Mucosa of gallbladder (tissue), 1 donor: ENCODE measurements at places on chromosomes 3 and 15. TPM values are rescaled to one million over a fixed set of nuclear protein-coding genes. Genes with fewer than 3 reads are reported as not detected.

SELENOS gene
- 74.7 TPM for total RNA-seq

CFAP100 gene
- 0.40 TPM for total RNA-seq

GRCh38 chr3:134608771-134609435 is 41.9 kb downstream of the KY start:
- no peak for DNase-seq

- no peak for DNase-seq
Measured at GRCh38 chr3:44842376-44842775, 19.3 kb upstream of the TMEM42 start.

- no peak for DNase-seq
Measured at GRCh38 chr15:37045859-37046740, 54.2 kb downstream of the MEIS2 start.

GRCh38 chr15:69502470-69503045 is 49.9 kb downstream of the RPLP1 start:
- no peak for DNase-seq

DNA sequence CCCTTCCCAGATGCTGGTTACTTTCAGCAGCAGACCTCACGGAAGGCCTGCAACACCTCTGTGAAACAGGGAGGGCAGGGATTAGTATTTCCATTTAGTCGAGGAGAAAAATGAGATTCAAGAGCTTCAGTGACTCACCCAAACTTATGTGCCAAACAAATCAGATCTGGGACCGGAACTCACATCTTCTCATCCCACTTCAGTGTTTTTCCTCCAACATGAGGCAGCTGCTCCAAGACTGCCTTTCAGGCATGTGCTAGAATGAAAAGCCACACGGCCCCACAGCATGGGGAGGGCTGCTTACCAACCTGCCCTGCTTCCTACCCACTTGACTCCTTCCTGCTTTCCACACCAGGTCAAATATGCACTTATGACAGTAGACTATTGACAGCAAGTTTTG is 129.4 kb upstream of the SLC24A5 start:
- DNase-seq, result no peak
